ENCODE measurements at places on chromosomes 13 and 19.

GRCh38 chr13:105147461-105147860 lies 1388.0 kb downstream of the EFNB2 start:
- no peak for DNase-seq

- DNase-seq = no peak
Measured at GRCh38 chr13:51040431-51040830, 70.6 kb downstream of the C13orf42 start.

- DNase-seq = no peak
Measured at GRCh38 chr13:76696370-76696769, 189.8 kb downstream of the KCTD12 start.

DNA sequence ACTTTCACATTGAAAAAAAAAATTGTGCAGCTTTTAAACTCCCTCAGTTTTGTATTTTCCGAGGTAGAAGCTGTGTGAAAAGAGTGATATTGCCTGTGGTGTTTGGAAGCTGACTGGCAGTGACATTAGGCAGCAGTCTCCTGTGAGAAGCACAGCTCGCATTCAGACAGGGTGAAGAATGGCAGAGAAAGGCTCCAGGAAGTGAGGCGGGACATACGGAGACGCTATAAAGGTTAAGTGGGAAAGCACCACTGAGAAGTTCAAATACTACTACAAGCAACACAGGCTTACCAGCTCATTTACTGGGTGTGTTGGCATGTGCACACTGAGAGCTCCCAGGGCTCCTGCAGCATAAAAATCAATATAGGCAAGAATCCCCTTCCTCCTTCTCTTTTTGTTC lies 88.4 kb downstream of the RXFP2 start:
- no peak for DNase-seq

GRCh38 chr19:16957151-16957701 lies 68.4 kb downstream of the F2RL3 start:
- no peak for DNase-seq

DNA sequence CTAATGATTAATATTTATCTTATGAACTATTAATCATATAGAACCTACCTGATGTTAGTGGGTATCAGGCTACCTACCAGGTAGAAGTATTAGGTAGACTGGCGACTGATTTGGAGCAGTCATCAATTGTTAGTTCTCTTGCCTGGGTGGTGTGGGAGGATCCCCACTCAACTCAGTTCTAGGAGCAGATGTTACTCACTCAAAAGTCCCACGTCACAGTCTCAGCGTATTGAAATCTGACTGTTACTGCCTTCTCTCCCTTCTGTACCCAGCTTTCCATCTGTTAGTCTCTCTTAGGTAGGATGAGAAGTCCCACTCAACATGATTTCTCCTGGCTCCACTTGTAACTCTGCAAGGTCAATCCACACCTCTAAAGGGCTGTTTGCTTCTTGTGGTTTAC lies 102.7 kb downstream of the OLFM4 start:
- no peak for DNase-seq

- peak; percentile 78 for DNase-seq
Measured at GRCh38 chr19:3324405-3324856, 42.0 kb upstream of the NFIC start.

GRCh38 chr19:11444059-11444458 lies 8.6 kb downstream of the PRKCSH start:
- DNase-seq = no peak

DNA sequence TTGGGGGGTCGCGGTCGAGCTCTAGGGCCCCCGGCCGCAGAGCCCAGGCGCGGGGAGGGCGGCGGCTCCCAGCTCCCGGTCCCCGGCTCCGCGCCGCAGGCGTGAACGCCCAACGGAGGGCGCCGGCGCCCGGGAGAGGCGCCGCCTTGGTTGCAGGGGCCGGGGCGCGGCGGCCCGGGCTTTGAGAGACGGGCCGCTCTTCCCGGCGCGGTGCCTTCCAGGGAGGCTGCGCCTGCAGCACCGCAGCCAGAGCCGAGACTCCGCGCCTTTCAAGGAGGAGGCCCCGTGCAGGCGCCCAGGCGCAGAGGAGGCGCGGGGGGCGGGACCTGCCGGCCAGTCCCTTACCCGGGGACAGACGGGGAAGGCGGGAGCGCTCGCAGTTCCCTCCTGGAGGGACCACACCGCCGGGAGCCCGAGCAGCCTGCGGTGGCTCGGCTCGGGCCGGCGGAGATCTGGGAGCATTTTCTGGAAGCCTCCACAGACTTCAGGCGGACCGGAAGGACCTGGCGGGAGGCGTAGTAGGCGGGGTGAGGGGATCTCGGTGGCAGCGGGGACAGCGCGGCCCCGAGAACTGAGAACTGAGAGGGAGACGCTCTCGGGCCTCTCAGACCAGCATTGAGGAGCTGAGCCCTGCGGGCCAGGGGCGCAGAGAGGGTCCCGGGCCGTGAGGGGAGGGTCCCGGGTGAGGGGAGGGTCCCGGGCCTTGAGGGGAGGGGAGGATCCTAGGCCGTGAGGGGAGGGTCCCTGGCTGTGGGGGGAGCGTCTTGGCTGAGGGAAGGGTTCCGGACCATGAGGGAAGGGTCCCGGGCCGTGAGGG lies 25.5 kb upstream of the MCF2L start:
- no peak for DNase-seq

GRCh38 chr19:5782945-5783919 lies 1.3 kb downstream of the PRR22 start:
- DNase-seq = no peak

- no peak for DNase-seq
Measured at GRCh38 chr13:97834250-97834649, 119.2 kb upstream of the IPO5 start.

- no peak for DNase-seq
Measured at GRCh38 chr19:42152910-42153671, 20.8 kb upstream of the POU2F2 start.

DNA sequence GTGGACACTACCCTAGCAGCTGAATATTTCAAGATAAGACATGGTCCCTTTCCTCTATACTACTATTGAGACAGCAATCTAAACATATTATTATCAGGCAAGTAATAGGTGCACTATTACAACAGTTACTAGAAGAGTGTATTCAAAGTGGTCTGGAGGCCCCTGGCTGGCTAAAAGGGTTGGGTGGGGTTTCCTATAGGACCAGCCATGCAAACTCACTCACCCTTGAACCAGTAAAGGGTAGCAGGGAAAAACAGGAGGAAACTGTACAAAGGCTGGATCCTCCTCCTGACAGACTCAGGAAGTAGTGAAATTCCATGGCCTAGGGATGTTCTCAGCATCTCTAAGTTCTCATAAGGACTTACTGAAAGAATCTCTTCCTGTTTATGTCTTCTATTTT lies 7.7 kb downstream of the SMAD9 start:
- DNase-seq = no peak

- peak; percentile 75 for DNase-seq
Measured at GRCh38 chr19:38850976-38851621, 1.3 kb upstream of the HNRNPL start.

DNA sequence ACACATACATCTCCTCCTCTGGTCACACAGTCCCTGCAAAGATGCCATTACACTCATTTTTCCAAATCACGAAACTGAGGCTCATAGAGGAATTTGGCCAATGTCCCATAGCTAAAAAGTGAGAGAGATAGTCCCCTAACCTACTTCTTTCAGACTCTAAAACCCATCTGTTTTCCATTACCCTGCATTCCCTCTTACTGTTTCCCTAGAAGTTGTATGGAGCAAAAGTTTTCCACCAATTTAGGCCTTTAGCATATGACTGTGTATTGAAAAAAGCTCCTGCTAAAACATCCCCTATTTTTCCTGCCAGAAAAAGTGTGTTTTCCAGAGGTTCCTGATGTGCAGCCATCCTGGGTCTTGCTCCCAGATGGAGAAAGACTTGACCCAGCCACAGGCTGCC lies 16.3 kb downstream of the SERP2 start:
- DNase-seq = no peak

- no peak for DNase-seq
Measured at GRCh38 chr13:98652721-98653462, 76.0 kb upstream of the STK24 start.

DNA sequence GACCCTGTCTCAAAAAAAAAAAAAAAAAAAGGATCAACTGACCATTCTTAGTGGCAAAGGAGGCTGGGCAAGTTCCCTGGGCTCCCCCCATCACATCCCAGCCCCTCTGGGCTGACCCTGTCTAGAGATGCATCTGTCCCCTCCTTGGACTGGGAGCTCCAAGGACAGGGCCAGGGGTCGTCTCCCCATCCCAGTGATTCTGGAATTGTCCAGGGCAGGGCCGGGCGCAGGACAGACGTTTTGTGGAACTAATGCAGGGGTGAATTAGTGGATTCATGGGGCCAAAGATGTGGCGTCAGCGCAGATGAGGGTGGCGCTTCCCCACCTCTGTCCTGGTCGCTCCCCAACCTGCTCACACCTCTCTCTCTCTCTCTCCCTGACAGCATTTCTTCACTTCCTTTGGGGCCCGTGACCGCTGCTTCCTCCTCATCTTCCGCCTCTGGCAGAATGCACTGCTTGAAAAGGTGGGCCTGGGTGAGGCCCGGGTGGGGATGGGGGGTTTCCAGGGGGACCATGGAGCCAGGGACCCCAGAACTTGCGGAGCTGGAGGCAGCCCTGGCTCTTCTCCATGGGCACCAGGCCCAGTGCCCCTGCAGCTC lies 11.1 kb downstream of the GRAMD1A start:
- DNase-seq = no peak

DNA sequence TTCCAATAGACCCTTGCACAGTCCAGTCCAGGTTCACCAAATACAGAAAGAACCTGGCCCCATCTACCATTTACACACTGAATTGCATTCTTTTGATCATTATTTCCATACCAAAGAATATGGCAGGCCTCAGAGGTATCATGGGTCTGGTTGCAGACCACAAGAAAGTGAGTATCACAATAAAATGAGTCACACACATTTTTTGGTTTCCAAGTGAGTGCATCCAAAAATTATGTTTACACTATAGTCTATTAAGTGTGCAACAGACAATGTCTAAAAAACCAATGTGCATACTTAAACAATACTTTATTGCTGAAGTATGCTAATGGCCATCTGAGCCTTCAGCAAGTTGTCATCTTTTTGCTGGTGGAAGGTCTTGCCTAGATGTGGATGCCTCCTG lies 105.3 kb downstream of the SPACA7 start:
- DNase-seq = no peak

DNA sequence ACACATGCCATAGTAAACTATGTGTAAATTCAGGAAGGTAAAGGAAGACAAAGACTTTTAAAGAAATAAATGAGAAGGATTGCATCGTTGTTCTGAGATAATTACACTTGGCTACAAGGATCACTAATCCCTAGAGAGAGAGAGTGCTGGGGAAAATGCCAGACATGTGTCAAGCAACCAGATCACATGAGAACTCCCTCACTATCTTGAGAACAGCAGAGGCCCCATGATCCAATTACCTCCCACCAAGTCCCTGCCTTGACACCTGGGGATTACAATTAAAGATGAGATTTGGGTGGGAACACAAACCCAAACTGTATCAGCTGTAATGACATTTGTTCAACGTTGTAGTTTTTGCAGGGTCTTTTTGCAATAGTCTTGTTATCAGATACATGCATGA lies 1600.9 kb upstream of the MIR17HG start:
- no peak for DNase-seq

DNA sequence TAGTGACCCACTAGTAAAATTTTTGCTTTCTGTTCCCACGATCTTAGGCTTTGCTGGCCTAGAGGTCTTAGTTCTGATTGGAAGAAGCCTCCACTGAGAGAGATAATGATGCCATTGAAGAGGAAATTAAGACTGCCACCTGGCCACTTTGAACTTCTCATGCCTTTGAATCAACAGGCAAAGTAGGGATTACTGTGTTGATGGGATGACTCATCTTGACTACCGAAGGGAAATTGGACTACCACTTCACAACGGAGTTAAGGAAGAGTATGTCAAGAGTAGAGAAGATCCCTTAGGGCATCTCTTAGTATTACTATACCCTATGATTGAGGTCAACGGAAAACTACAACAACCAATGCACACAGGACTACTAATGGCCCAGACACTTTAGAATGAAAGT lies 12.7 kb upstream of the FREM2 start:
- DNase-seq = no peak

DNA sequence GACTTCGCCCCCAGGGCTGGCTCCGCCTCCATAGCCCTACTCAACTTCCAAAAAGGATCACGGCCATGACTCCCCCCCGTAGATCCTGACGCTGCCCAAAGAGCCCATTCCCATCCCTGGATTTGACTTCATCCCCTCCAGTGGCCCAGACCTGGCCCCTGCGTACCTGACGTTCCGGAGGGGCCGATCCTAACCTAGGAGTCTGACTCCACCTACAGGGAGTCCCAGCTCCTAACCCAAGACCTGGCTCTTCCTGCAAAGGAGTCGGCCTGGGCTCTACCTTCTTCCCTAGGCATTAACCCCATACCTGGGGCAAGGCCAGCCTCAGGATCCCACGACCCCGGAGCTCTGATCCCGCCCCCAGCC lies 10.8 kb downstream of the STAP2 start:
- DNase-seq = no peak

- DNase-seq = no peak
Measured at GRCh38 chr13:24822640-24823039, 58.7 kb downstream of the RNF17 start.

DNA sequence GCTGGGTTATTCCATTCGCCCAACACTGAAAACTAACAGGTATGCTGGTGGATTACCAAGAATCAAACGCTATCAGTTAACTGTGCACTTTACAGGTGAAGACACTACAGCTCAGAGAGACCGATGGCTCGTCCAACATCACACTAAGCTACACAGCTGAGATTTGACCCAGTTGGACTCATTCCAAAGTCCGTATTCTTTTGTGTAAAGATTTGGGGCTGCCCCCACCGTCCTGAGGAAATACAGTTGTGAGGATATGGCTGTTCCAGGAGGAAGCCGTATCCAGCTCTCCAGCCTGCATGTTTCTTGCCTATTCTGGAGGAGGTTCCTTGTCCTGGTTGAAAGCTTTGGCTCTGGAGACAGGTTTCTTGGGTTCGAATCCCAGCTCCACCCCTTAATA lies 4.2 kb downstream of the ZSCAN5A start:
- DNase-seq = no peak

DNA sequence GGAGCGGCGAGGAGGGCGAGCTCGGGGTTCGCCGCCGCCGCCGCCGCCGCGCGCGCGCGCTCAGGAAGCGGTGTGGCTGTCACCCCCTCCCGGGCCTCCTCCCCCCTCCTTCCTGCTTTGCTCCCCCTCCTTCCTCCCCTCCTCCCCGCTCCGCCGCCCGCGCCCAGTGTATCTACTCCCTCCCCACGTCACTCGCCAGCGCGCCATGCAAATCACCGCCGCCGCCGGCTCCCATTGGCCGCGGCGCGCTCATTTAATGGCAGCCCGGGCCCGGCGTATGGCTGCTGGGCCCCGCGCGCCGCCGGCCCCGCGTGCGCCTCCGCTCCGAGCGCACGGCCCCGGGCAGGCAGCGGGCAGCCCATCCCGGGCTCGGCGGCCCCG lies 335 bp upstream of the SOX1 start:
- no peak for DNase-seq
